Progenitor cell of endocrine pancreas (in vitro differentiated cells): ENCODE measurements at places on chromosomes 13 and 19. TPM values are rescaled to one million over a fixed set of nuclear protein-coding genes. Genes with fewer than 3 reads are reported as not detected.

CD177 gene
- not detected in 2 replicates for total RNA-seq

GRCh38 chr19:12899891-12900518, 9.0 kb downstream of the GCDH start:
- no peaks in the 10 kb centered on the region for H3K4me1 ChIP-seq
- peaks cover 4% of the 10 kb centered on the region for H3K36me3 ChIP-seq
- no peak overlapping the region for H3K4me3 ChIP-seq
- DNase-seq, result no peak
- no peaks in the 10 kb centered on the region for H3K27me3 ChIP-seq

DNA sequence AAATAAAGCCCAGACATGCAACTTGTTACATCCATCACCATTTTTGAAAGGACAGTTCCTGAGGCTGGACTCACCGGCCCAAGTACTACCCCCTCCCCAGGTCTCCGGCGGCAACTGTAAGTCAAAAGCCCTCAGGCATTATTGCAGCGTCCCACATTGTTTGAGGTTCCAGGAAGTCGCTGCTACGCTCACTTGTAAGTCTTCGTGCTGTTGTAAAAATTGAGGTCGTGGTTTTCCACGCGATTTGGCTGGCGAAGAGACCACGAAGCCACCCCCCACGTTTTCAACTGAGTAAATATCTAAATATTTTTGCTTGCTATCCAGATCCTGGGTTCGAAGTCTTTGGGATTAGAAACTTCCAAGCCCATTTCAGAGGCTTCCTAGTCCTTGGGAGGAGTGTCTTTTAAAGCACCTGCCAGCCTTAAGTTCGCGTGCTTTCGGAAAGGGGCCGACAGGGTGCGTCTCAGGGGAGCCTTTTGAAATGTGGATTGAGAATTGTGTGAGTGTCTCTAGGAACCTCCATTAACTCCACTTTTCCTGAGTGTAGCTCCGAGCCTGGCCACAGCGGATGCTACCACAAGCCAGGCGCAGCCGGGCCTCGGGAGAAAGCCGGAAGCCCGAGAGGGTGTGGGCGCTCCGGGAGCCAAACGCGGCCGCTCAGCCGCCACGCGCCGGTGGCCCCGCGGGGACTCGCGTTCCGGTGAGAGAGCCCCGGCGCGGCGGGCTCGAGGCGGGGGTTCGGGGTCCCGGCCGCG, 434 bp upstream of the FNDC3A start:
- H3K27ac ChIP-seq, result peak overlapping the region; percentile 98
- H3K36me3 ChIP-seq, result peaks cover 6% of the 10 kb centered on the region
- peak; percentile 57 for DNase-seq
- no peaks in the 10 kb centered on the region for H3K27me3 ChIP-seq
- H3K4me1 ChIP-seq, result peaks cover 28% of the 10 kb centered on the region

DNA sequence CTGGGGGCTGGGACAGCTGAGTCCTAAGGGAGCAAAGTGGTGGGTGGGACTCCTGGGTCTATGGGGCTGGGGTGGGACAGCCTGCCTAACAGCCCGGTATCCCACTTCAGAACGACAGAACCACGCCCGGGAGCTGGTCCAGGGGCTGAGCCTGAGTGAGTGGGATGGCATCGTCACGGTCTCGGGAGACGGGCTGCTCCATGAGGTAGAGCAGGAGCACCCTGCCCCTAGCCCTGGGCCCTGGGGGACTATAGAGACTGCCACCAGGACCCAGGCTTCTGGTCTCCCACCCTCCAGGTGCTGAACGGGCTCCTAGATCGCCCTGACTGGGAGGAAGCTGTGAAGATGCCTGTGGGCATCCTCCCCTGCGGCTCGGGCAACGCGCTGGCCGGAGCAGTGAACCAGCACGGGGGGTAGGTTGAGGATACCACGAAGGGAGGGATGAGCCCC, 8.6 kb downstream of the SPHK2 start:
- no peak overlapping the region for H3K4me3 ChIP-seq
- H3K27me3 ChIP-seq, result no peaks in the 10 kb centered on the region
- H3K36me3 ChIP-seq, result peaks cover 4% of the 10 kb centered on the region
- H3K4me1 ChIP-seq, result peaks cover 25% of the 10 kb centered on the region

LATS2 gene
- 13.2 and 15.2 TPM in 2 replicates for total RNA-seq

- peaks cover 42% of the 10 kb centered on the region for H3K27me3 ChIP-seq
- no peak overlapping the region for H3K27ac ChIP-seq
- peak; percentile 65 for DNase-seq
- H3K4me1 ChIP-seq, result peaks cover 1% of the 10 kb centered on the region
Measured at GRCh38 chr19:51473009-51473707, 5.2 kb upstream of the CEACAM18 start.

GRCh38 chr19:33630880-33631608, 9.3 kb downstream of the CHST8 start:
- no peak for DNase-seq
- peaks cover 33% of the 10 kb centered on the region for H3K27me3 ChIP-seq
- H3K4me3 ChIP-seq, result no peak overlapping the region
- H3K36me3 ChIP-seq, result no peaks in the 10 kb centered on the region
- H3K27ac ChIP-seq, result no peak overlapping the region
- no peaks in the 10 kb centered on the region for H3K4me1 ChIP-seq

DNA sequence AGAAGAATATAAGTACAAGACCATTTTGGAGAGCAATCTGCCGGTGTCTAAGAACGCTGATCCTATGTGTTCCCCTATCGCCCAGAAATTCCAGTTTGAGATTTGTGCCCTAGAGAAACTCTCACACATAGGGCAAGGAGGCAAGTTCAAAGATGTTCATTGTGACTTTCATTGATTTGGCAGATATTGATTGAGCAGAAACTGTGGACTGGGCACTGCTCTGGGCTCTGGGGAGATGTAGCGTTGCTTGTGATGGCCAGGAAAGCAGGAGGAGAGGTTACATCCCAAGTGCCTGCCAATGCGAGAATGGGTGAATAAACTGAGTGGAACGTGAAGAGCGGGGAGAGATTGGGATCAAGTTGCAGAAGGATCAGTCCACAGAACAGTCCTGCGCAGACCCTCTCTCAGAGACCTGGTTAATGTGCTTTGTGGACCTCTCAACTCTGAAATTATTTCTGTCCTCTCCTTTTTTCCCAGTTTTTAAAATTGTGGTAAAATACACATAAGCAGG, 123.9 kb upstream of the PEG3 start:
- no peak overlapping the region for H3K27ac ChIP-seq
- no peak for DNase-seq
- no peaks in the 10 kb centered on the region for H3K27me3 ChIP-seq
- no peak overlapping the region for H3K4me3 ChIP-seq
- no peaks in the 10 kb centered on the region for H3K4me1 ChIP-seq

DNA sequence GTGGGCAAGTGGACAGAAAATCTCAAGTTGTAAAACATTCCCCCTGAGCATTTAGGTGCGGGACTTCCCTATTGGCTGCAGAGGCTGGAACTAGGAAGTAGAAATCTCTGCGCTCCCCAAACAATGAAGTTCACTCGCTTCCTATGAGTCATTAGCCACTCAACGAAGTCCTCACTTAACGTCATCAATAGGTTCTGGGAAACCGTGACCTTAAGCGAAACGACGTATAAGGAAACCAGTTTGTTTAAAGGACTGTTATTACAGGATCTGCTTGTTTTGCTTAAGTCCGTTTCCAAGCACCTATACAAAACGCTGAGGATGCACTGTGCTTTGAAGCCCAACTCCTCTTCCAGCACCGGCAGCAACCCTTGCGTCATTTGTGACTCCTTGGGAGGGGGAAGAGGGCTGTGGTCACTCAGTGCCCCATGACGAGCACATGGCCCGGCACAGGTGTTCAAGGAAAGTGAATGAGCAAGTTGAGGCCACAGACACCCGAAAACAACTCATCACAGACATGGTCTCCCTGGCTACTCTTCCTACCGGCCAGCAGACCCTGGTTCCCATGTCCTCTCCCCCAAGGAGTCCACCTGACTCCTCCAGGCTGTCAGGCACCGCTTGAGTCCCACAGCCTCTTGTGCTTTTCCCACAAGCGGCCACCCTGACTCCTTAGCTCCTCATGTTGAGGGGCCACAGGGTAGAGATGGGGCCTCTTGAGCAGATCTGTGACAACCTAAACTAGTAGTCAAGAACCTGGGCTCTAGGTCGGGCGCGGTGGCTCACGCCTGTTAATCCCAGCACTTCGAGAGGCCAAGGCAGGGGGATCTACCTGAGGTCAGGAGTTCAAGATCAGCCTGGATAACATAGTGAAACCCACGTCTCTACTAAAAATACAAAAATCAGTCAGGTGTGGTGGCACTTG, 4.8 kb downstream of the RPS16 start:
- no peak overlapping the region for H3K4me3 ChIP-seq
- peak overlapping the region; percentile 71 for H3K27ac ChIP-seq
- DNase-seq, result no peak
- H3K27me3 ChIP-seq, result no peaks in the 10 kb centered on the region
- peaks cover 17% of the 10 kb centered on the region for H3K4me1 ChIP-seq

GRCh38 chr19:38143847-38144246, 80.2 kb downstream of the DPF1 start:
- no peaks in the 10 kb centered on the region for H3K4me1 ChIP-seq
- H3K36me3 ChIP-seq, result peaks cover 33% of the 10 kb centered on the region
- no peak overlapping the region for H3K27ac ChIP-seq

DNA sequence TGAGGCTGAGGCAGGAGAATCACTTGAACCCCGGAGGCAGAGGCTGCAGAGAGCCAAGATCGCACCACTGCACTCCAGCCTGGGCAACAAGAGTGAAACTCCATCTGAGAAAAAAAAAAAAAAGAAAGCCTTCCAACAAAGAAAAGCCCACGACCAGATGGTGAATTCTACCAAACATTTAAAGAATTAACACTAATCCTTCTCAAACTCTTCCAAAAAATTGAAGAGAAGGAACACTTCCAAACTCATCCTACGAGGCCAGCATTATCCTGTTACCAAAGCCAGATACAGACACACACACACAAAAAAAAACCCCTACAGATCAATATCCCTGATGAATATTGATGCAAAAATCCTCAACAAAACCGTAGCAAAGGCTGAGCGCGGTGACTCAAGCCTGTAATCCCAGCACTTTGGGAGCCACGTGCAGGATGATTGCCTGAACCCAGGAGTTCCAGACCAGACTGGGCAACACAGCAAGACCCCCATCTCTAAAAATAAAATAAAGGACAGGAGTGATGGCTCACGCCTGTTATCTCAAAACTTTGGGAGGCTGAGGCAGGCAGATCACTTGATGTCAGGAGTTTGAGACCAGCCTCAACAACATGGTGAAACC, 6.2 kb upstream of the EVI5L start:
- H3K36me3 ChIP-seq, result no peaks in the 10 kb centered on the region
- H3K4me1 ChIP-seq, result no peaks in the 10 kb centered on the region
- no peak for DNase-seq
- H3K27ac ChIP-seq, result peak overlapping the region; percentile 65

- peaks cover 57% of the 10 kb centered on the region for H3K27me3 ChIP-seq
- H3K4me1 ChIP-seq, result no peaks in the 10 kb centered on the region
Measured at GRCh38 chr19:10271543-10272086, 695 bp downstream of the ICAM1 start.

GRCh38 chr19:7177926-7178325, 108.4 kb downstream of the ZNF557 start:
- peaks cover 2% of the 10 kb centered on the region for H3K4me1 ChIP-seq
- no peak for DNase-seq
- no peak overlapping the region for H3K4me3 ChIP-seq
- H3K36me3 ChIP-seq, result peaks cover 20% of the 10 kb centered on the region

- DNase-seq, result no peak
- H3K27ac ChIP-seq, result no peak overlapping the region
- H3K36me3 ChIP-seq, result no peaks in the 10 kb centered on the region
- peaks cover 25% of the 10 kb centered on the region for H3K27me3 ChIP-seq
Measured at GRCh38 chr19:4742723-4743646, 19.3 kb upstream of the DPP9 start.

CGB8 gene
- not detected in 2 replicates for total RNA-seq

FPR1 gene
- not detected in 2 replicates for total RNA-seq

GRCh38 chr13:46389457-46390451, 2.7 kb upstream of the RUBCNL start:
- H3K36me3 ChIP-seq, result no peaks in the 10 kb centered on the region
- peak overlapping the region; percentile 24 for H3K4me3 ChIP-seq
- peak overlapping the region; percentile 51 for H3K27ac ChIP-seq
- DNase-seq, result no peak
- H3K4me1 ChIP-seq, result peaks cover 12% of the 10 kb centered on the region
- peaks cover 59% of the 10 kb centered on the region for H3K27me3 ChIP-seq

ATG4D gene
- 44.9 and 52.6 TPM in 2 replicates for total RNA-seq

SEMA6B gene
- total RNA-seq, result 26.6 and 28.3 TPM in 2 replicates
